ENCODE measurements at places on chromosomes 5 and 9. TPM values are rescaled to one million over a fixed set of nuclear protein-coding genes. Genes with fewer than 3 reads are reported as not detected.

Gene OR1L8
- total RNA-seq: 0.74 TPM

DNA sequence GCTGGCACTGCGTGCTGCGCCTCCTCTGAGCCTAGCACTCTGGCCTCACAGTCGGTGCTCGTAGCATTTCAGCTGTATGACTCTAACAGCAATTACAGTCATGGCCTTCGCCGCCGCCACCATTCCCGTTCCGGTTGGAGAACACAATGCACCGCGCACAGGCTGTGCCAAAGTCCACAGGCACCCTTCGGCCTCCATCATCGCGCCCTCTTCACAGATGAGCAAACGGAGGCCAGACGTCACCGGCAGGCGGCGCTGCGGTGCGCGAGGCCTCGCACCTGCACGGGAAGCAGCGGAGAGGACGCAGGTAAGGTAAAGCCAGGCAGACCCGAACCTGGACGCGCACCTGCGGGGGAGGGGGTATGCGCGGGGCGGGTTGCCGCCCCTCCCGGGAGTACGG lies 128.9 kb downstream of the BARX1 start:
- H3K4me3 ChIP-seq: no peak overlapping the region
- no peak for DNase-seq
- no peak overlapping the region for H3K27ac ChIP-seq
- H3K27me3 ChIP-seq: no peaks in the 10 kb centered on the region
- H3K4me1 ChIP-seq: peaks cover 9% of the 10 kb centered on the region
- H3K36me3 ChIP-seq: no peaks in the 10 kb centered on the region

DNA sequence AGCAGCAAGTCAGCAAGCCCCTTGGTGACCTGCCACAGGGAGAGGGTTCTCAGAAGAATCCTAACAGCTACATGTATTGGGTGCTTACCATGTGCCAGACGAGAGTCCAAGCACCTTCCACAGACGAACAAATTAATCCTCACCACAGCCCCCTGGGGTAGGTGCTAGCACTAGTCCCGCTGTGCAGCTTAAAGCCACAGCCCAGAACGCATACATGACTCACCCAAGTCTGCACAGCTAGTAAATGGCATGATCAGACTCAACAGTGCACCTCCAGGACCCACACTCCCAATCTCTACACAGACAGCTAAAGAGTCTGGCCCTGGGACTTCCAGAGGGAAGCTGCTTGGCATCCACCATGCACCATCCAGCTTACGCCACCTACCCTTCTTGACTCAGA lies 111.5 kb downstream of the PAX5 start:
- no peaks in the 10 kb centered on the region for H3K27me3 ChIP-seq
- no peaks in the 10 kb centered on the region for H3K4me1 ChIP-seq
- no peak overlapping the region for H3K4me3 ChIP-seq
- no peak overlapping the region for H3K27ac ChIP-seq

- H3K27ac ChIP-seq: no peak overlapping the region
- no peaks in the 10 kb centered on the region for H3K36me3 ChIP-seq
- H3K4me3 ChIP-seq: no peak overlapping the region
- no peak for DNase-seq
- H3K4me1 ChIP-seq: no peaks in the 10 kb centered on the region
Observed at GRCh38 chr9:69452110-69452782, 127.2 kb downstream of the ENTREP1 start.

Gene NUTM2G
- total RNA-seq: not detected

Gene CDC42SE2
- 19.4 TPM for total RNA-seq

DNA sequence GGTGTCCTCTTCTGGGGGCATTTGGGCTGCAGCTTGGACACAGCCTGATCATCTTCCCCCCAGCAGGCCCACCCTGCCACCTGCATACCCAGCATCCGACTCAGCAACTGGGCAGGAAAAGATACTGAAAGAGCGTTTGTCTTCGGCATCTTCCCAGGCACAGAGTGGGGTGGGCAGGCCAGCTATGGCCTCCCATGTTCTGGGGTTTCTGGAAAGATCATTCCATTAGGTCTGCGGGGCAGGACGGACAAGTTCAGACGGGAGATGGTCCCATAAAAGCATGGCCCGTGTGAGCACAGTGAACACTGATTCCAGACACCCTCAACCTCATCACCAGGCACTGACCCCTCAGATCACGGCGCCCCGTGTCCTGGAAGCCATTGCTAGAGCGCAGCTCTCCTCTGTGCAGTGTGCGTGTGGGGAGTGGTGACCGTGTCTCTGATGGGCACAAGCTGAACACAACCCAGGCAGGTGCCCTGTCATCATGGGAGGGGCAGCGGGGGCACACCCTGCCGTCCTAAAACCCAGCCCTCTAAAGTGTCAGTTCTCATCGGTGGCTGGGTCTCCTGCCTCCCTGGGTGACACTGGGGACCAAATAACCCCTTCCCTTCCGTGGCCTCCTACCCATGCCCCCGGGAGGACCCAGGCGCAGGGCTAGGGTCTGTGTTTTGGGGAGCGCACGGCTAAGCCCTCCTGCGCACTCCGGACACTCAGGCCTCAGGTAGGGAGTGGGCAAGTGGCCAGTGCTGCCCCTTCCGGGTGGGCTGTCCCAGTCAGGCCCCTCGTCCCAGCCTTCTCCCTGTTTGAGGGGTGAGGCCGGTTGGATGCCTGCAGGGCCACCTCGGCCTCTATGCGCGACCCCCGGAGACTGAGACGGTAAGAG lies 13.2 kb upstream of the TMEM250 start:
- peaks cover 19% of the 10 kb centered on the region for H3K4me1 ChIP-seq
- no peak for DNase-seq
- H3K27ac ChIP-seq: no peak overlapping the region
- no peak overlapping the region for H3K4me3 ChIP-seq
- peaks cover 20% of the 10 kb centered on the region for H3K27me3 ChIP-seq

DNA sequence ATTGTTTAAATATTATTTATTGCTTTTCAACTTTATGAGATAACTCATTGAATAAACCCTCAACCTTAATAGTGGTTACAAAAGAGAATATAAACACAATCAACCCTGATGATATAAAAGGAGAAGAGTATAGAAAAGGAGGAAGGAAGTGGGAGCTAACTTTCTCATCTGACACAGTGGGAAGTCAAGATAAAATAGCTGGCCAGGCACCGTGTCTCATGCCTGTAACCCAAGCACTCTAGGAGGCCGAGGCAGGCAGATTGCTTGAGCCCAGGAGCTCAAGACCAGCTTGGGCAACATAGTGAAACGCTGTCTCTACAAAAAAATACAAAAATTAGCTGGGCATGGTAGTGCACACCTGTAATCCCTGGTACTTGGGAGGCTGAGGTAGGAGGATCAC lies 93.5 kb downstream of the PPP2R2B start:
- H3K4me3 ChIP-seq: no peak overlapping the region
- no peak overlapping the region for H3K27ac ChIP-seq
- DNase-seq: no peak
- no peaks in the 10 kb centered on the region for H3K4me1 ChIP-seq
- no peaks in the 10 kb centered on the region for H3K27me3 ChIP-seq

- H3K27ac ChIP-seq: no peak overlapping the region
- no peaks in the 10 kb centered on the region for H3K27me3 ChIP-seq
- no peaks in the 10 kb centered on the region for H3K36me3 ChIP-seq
- no peak for DNase-seq
- H3K4me1 ChIP-seq: no peaks in the 10 kb centered on the region
Observed at GRCh38 chr9:95801797-95802196, 73.7 kb upstream of the ERCC6L2 start.

DNA sequence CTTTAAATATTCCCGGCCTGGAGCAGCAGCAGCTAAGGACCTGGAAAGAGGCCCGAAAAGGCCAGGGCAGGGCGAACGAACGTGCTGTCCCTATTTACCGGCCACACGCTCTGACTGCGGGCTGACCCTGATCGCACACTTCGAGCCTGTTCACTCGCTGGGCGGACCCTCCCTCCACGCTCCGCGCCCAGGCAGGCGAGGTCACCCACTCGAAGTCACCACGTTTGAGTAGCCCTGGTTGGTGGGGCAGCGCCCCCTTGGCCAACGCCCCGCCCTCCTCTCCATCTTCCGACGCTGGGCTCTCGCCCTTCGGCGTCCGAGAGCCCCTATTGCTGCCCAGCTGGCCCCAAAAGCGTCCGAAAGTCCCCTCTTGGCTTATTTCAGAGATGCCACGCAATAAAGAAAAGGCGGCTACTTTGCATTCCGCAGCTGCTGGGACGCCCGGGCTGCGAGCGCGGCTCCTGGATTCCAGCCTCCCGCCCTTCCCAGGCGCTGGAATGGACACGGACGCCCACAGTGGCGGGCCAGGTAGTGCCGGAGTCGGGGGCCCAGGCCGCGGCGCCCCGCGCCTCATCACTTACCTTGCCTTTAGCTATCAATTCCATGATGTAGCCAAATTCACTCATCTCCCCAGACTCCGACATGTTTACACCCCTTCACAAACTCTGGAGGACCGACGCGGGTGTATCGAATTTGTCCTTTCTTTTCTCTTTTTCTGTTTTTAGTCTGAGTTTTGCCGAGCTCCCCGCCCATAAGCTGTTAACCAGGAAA lies 9.9 kb upstream of the TRIM36 start:
- H3K4me1 ChIP-seq: peaks cover 16% of the 10 kb centered on the region
- H3K36me3 ChIP-seq: no peaks in the 10 kb centered on the region
- peak overlapping the region; percentile 42 for H3K4me3 ChIP-seq
- H3K27me3 ChIP-seq: peaks cover 9% of the 10 kb centered on the region

Gene CDH10
- 0.74 TPM for total RNA-seq

- no peaks in the 10 kb centered on the region for H3K27me3 ChIP-seq
- peak; percentile 91 for DNase-seq
- no peak overlapping the region for H3K4me3 ChIP-seq
- H3K36me3 ChIP-seq: no peaks in the 10 kb centered on the region
Observed at GRCh38 chr9:39588500-39589137, 233.2 kb downstream of the SPATA31A1 start.

- H3K4me1 ChIP-seq: no peaks in the 10 kb centered on the region
- H3K27me3 ChIP-seq: no peaks in the 10 kb centered on the region
- no peaks in the 10 kb centered on the region for H3K36me3 ChIP-seq
- no peak overlapping the region for H3K27ac ChIP-seq
- no peak for DNase-seq
- H3K4me3 ChIP-seq: no peak overlapping the region
Observed at GRCh38 chr9:115712981-115713380, 440.6 kb upstream of the PAPPA start.

GRCh38 chr9:20022410-20022809 lies 233.6 kb upstream of the SLC24A2 start:
- no peak overlapping the region for H3K4me3 ChIP-seq
- no peaks in the 10 kb centered on the region for H3K36me3 ChIP-seq
- H3K27me3 ChIP-seq: no peaks in the 10 kb centered on the region
- no peaks in the 10 kb centered on the region for H3K4me1 ChIP-seq
- no peak overlapping the region for H3K27ac ChIP-seq

Gene IRX2
- total RNA-seq: 3.7 TPM

- peaks cover 8% of the 10 kb centered on the region for H3K4me1 ChIP-seq
- H3K4me3 ChIP-seq: no peak overlapping the region
- no peaks in the 10 kb centered on the region for H3K36me3 ChIP-seq
- no peaks in the 10 kb centered on the region for H3K27me3 ChIP-seq
Observed at GRCh38 chr9:104769655-104770054, 5.7 kb downstream of the NIPSNAP3B start.

- H3K27me3 ChIP-seq: no peaks in the 10 kb centered on the region
- no peak overlapping the region for H3K27ac ChIP-seq
- no peak for DNase-seq
- no peak overlapping the region for H3K4me3 ChIP-seq
Observed at GRCh38 chr5:88190106-88190834, 78.4 kb downstream of the TMEM161B start.

GRCh38 chr5:160638161-160638742 lies 213.8 kb downstream of the ATP10B start:
- H3K36me3 ChIP-seq: no peaks in the 10 kb centered on the region
- DNase-seq: no peak
- H3K4me1 ChIP-seq: no peaks in the 10 kb centered on the region
- H3K27me3 ChIP-seq: no peaks in the 10 kb centered on the region
- no peak overlapping the region for H3K27ac ChIP-seq

GRCh38 chr9:120151806-120152205 lies 428.2 kb downstream of the CDK5RAP2 start:
- DNase-seq: no peak
- no peaks in the 10 kb centered on the region for H3K27me3 ChIP-seq
- no peaks in the 10 kb centered on the region for H3K4me1 ChIP-seq
- no peak overlapping the region for H3K27ac ChIP-seq

DNA sequence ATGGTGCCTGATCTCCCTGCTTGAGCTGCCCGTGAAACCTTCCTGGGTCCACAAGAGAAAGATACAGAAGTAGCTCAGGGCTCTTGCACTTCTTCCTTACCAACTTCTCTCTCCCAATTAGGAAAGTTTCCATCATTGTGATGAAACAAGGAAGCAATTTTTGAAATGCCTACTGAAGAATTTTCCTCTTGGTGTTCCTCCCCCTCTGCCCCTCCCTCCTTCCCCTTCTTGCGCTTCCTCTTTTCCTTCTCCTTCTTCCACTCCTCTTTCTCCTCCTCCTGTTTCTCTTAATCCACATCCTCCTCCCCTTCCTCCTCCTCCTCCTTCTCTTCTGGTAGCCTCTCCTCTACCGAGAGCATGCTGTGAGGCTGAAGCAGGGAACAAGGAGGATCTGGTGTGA lies 36.3 kb upstream of the OTULINL start:
- H3K4me1 ChIP-seq: no peaks in the 10 kb centered on the region
- H3K27ac ChIP-seq: no peak overlapping the region
- no peak for DNase-seq
- no peaks in the 10 kb centered on the region for H3K27me3 ChIP-seq

DNA sequence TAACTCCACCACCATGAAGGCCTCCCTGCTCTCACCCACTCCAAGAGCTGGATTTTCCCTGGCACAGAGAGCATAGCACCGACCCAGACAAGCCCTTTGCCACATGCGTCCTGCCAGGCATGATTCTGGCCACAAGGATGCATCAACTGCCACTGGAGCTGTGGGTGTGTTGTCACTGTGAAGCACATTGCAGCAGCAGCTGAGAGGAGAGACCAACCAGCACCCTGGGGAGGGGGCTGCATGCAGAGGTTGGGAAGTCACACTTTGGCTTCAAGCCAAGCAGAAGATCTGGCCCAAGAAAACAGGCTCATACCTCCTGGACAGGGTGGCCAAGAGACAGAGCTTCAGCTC lies 22.6 kb upstream of the PTGES start:
- H3K4me3 ChIP-seq: no peak overlapping the region
- no peak for DNase-seq
- no peaks in the 10 kb centered on the region for H3K36me3 ChIP-seq
- H3K27me3 ChIP-seq: no peaks in the 10 kb centered on the region
- no peak overlapping the region for H3K27ac ChIP-seq

GRCh38 chr9:72305102-72305546 lies 59.9 kb downstream of the ZFAND5 start:
- H3K36me3 ChIP-seq: no peaks in the 10 kb centered on the region
- peak overlapping the region; percentile 79 for H3K27ac ChIP-seq
- DNase-seq: no peak

Gene MCIDAS
- total RNA-seq: not detected

Gene SCGB3A2
- total RNA-seq: not detected

DNA sequence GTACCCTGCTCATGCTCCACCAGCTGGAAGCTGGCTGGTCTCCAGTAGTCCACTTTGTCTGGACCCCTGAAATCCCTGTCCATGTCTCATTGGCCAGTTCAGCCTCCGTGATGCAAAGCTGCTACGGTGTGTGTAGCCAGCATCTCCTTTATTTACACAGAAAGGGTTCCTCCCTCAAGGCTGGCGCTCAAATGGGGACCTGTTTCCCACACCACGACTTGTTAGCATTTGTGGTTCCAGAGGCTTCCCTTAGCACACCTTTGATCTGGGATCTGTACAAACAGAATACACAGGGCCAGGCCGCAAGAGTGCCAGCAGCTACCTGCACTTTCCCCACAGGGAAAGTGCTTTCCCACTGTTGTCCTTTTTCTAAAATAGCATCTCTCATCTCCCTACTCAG lies 5.7 kb upstream of the SMU1 start:
- no peak for DNase-seq
- H3K4me3 ChIP-seq: no peak overlapping the region
- H3K27me3 ChIP-seq: no peaks in the 10 kb centered on the region
- no peak overlapping the region for H3K27ac ChIP-seq
- H3K36me3 ChIP-seq: no peaks in the 10 kb centered on the region
- no peaks in the 10 kb centered on the region for H3K4me1 ChIP-seq

Gene PRRX2
- total RNA-seq: 43.7 TPM

Gene F2R
- total RNA-seq: 7.1 TPM

Gene TRPM3
- 0.25 TPM for total RNA-seq
